ENCODE measurements at places on chromosomes 12 and 14. TPM values are rescaled to one million over a fixed set of nuclear protein-coding genes. Genes with fewer than 3 reads are reported as not detected.
A peak's percentile ranks its signal among the peaks of the same experiment; 100 is the strongest.

RNASE3 gene
- 0.52 TPM for total RNA-seq

KLRD1 gene
- 0.83 TPM for total RNA-seq

TDRD9 gene
- total RNA-seq, result 3.2 TPM

PAH gene
- not detected for total RNA-seq

DTX3 gene
- total RNA-seq, result 42.2 TPM

CLEC4C gene
- total RNA-seq, result not detected

KCNA5 gene
- 5.9 TPM for total RNA-seq

DNA sequence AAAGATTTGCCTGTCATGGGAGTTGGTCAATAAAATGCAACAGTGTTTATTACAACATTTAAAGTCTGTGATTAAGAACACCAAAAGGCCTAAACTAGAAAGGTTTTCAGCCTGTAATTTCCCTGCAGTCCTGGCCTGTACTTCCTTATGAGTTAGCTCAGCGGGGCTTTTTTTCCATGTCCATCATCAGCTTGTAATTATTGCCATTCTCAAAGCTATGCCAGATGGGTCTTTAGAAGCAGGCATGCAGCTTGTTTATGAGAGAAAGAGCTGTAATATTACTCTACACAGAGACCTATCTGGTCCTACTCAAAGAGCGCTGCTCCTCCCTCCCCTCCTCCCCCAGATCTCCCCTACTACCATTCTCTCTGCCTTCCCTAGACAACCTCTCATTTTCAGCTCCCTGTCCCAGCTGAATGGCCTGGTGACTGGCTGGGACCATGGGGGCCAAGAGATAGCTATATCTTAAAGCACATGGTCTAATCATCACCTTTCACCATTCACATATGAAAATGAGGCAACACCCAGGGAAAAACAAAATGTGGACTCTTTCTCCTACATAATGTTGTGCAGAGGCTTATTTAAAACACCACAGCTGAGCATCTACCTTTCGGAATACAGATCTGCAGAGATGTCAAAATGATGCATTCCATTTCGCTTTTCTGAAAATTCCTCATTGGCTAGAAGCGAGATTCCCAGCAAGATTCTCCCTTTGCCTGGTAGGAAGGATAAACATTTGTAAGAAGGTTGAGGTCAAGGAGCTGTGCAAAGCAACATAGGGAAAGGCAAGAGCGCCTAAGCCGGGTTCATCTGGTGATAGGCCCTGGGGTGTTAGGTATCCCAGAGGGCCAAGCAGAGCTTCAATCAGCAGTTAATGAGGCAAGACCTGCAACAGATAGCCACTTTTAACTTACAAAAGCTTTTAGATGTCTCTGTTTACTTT, 209.7 kb upstream of the CDKN3 start:
- no peak for DNase-seq

GRCh38 chr14:105325303-105325702, 10.8 kb downstream of the PACS2 start:
- DNase-seq, result no peak

DNA sequence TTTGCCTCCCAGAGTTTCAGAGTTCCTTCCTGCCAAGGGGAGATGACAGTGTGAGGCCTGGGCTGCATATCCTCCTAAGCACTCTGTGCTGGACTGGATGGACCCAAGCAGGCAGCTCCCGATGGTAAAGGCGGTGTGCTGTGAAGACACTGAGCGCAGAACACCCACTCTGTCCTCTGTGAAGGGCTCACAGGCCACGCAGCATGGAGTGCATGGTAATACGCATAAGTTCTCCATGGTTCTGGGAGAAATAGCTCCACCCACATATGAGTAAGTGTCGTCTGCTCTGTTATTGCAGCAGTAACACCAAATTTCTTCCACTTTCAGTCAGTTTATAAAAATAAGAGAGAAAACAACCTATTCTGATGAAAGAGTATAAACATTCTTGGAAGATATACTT, 55.8 kb downstream of the TMEM30B start:
- DNase-seq, result no peak

DNA sequence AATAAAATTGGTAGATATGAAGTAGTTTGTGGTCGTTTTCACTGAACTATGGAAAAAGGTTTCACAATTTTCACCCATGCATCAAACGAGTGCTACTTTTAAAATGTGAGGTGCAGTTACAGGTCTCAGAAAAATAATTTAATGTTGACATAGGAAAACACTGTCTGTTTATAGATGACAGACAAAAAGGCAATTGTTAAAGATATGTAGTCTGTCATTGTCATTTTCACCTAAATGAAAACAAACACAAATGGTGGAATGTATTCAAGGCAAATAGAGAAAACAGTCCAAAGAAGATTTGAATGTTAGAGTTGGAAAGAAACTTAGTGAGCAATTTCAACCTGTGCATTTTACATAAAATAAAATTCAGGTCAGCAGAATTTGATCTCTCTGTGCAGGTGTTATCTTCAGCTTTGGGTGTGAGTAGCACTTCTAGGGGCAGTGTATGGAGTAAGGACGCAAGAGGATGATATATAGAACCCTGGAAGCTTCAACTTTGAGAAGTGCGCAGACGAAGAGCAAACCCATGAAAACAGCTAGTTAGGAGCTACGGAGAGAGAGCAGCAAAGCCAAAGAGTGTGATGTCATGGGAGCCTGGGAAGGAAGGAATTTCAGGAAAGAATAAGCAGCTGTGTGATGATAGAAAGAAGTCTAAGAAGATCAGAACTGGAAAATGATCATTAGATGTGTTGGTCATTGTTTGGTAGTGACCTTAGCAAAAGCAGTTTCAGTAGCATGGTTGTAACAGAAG, 6.2 kb downstream of the RERG start:
- no peak for DNase-seq

DNA sequence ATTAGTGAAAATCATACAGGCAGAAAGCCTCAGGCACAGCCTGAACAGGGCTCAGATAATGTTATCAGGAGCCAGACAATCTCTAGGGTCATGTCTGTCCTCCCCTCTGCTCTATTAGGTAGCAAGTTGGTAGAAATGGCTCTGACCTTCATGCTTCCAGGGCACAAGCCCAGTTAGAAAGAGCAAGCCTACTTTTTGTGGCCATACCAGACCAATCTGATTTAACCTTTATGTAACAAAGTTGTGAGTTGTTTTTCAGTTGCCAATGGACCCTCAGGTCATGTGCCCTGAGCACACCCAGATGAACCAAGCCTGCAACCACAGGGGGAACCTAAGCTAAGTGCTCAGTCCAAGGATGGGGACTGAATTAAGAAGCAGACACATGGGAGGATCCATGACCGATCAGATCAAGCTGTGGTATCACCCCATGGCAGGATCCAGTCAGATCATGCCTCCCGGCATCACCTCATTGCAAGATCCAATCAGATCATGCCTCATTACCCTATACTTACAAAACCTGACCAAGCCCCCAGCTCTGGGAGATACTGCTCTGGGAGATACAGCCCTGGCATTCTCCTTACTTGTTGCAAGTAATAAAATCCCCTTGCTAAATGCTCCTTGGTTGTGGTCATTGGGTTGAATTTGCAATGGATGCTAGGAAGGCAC, 18.8 kb upstream of the HIGD1C start:
- no peak for DNase-seq

- no peak for DNase-seq
Observed at GRCh38 chr14:59004012-59004411, 184.5 kb upstream of the DAAM1 start.

DNA sequence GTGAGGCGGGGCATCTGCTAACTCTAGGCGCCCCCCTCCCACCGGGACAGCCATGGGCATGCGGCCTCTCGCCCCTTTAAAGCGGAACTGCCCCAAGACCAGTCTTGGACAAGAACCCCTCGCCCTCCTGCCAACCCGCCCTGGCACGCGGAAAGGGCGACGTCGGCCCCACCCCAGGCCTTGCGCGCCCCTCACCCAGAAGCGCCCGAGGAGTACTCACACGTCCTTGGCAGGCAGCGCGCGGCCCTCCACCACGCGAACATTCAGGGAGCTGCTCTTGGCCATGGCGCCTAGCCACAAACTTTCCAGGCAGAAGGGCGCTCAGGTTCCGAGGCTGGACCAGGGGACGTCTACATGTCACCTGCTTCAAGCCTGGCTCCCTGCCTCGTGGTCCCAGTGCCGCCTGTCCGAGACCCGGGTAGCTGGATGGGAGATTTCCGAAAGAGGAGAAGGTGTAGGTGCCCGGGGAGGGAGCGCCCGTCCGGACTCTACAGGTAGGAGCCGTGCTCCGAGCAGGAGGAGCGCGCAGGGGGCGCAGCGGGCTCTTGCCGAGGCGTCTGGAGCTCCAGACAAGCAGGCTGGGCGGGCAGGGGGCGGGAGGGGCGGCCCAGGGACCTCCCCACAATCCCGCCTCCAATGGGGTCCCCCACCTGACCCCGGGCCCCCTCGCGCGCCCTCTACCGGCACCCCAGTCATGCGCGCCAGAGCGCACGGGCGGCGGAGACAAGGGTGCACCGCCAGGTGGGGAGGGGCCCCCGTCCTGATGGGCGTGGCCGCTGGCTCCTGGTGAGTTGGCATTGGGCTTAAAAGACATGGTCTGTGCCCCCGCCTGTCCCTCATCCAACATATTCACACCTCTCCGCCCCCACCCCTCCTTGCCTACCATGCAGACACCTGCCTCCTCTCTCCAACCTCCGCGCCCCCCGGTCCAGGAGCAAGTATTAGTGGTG, at the start of gene RASAL1:
Gene RASAL1, minus strand, starts transcription at position 584 of the 950 bp plus-strand sequence. Its CDS starts 299 bp downstream, at position 285.
- no peak for DNase-seq

- peak; percentile 50 for DNase-seq
Observed at GRCh38 chr14:69769623-69770022, 2.7 kb downstream of the SRSF5 start.

DNA sequence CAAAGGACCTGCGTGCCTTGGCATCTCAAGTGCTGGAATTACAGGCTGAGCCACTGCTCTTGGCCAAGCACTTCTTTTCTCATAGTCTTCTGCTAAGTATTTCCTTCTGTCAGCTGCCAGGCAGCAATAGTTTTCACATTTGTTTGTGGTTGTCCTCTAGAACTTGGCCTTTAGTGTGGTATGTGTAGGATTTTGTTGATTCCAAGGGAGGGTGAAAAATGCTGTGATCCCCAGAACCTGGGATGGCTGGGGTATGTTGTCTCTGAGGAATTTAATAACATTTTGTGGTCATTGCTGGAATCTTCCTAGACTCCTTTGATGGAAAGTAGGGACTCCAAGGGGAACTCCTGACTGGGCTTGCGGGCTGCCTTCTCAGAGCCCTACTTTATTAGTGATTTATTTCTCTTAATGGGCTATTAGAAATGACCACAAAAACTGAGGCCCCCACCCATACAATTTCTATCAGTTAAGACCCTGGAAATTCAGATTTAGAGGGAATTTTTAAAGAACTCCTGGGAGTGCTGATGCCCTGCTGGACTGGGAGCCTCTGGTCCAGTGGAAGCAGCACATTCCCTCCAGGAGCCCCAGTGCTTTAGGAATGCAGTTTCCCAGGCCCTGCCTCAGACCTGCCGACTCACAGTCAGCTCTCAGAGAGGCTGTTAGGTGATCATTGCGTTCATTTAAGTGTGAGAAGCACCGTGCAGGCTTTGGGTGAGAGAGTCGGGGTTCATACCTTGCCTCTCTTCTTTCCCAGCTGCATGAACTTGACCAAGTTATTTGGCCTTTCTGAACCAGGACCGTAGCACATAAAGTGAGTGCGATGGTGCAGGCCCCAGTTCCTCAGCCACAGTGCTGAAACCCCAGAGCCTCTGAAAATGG, 22.7 kb downstream of the TRAF3 start:
- no peak for DNase-seq

DNA sequence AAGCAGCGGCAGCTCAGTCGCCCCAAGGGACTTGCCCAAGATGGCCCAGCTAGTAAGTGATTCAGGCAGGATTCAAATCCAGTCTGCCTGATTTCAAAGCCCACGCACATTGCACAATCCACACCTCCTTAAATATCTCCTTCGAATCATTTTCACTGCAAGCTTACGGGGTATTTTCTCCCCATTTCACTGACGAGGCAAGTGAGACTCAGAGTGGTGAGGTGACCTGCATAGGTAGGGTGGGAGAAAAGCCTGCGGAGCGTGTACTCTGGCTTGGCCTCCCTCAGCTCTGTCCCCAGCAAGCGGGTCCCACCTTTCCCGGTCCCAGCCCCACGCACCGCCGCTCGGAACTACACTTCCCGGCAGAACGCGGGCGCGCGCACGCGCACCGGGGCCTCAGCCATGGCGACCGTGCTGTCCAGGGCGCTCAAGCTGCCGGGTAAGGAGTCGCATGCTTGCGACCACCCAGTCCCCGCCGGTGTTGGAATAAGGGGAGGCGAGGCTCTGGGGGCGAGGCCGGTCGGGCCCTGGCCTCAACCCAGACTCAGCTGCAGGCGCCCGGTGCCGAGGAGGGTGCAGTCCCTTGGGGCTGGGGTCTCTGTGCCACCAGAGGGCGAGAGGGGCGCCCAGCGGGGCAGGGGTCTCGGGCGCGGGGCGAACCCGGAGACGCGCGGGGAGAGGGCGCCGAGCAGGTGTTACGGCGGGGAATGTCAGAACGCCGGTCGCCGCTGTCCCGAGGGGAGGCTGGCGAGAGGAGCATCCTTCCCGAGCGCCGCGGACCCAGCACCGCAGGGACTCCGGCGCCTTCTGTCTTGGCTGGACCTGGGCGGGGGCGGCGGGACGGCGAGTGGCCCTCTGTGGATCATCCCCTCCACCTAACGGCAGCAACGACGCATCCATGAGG, at the start of gene FAM234B:
Gene FAM234B, plus strand, starts transcription at position 380 of the 904 bp plus-strand sequence. Its CDS starts 23 bp downstream, at position 403.
- DNase-seq, result peak; percentile 88

- DNase-seq, result no peak
Observed at GRCh38 chr12:4780641-4781611, 60.7 kb downstream of the GALNT8 start.

DNA sequence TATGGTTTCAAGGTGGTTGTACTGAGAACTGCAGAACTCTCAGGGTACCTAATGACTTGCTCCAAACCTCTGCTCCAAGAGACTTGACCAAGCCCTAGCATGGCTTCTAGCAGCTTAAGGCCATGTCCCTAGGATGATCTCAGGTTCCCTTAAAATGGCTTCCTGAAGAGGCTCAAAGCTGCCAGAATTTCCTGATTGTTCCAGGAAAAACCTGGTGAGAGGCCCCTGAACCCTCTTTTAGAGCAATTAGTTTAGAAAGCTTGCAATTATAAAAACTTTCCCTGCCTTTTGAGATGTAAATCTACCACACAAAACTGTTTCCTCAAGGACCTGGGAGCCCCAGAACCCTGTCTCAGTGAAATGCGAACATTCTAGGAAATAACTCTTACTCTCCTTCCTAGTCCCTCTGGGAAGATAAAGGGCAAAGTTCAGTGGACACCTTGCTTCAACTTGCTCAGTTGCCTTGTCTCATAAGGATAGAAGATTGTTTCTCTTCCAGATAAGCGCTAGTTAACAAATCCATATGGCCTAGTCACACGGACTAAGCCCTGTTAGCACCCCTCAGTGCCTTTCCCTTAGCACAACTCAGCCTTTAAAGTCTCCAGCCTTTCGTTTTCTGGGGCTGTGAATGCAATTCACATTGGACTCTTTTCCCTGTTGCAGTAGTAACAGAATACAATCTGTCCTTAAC, 2.5 kb downstream of the CMAS start:
- DNase-seq, result no peak

GRCh38 chr14:106530423-106531107, 1004.2 kb downstream of the TMEM121 start:
- no peak for DNase-seq

- DNase-seq, result no peak
Observed at GRCh38 chr14:39592116-39592789, 160.0 kb upstream of the FBXO33 start.

GRCh38 chr12:116534311-116535121, 24.7 kb upstream of the MAP1LC3B2 start:
- DNase-seq, result no peak

- DNase-seq, result no peak
Observed at GRCh38 chr12:78189656-78190055, 359.0 kb downstream of the NAV3 start.

GRCh38 chr14:76710056-76711010, 50.9 kb upstream of the VASH1 start:
- DNase-seq, result no peak

Data from esophagus muscularis mucosa (tissue), 4 donors.